ENCODE measurements at places on chromosomes 13 and 19.

GRCh38 chr13:29704648-29705047 is 109.2 kb upstream of the SLC7A1 start:
- DNase-seq: peak; percentile 45

GRCh38 chr13:42112864-42113263 is 64.4 kb downstream of the DGKH start:
- no peak for DNase-seq

- no peak for DNase-seq
Observed at GRCh38 chr13:34458756-34459715, 483.0 kb upstream of the NBEA start.

DNA sequence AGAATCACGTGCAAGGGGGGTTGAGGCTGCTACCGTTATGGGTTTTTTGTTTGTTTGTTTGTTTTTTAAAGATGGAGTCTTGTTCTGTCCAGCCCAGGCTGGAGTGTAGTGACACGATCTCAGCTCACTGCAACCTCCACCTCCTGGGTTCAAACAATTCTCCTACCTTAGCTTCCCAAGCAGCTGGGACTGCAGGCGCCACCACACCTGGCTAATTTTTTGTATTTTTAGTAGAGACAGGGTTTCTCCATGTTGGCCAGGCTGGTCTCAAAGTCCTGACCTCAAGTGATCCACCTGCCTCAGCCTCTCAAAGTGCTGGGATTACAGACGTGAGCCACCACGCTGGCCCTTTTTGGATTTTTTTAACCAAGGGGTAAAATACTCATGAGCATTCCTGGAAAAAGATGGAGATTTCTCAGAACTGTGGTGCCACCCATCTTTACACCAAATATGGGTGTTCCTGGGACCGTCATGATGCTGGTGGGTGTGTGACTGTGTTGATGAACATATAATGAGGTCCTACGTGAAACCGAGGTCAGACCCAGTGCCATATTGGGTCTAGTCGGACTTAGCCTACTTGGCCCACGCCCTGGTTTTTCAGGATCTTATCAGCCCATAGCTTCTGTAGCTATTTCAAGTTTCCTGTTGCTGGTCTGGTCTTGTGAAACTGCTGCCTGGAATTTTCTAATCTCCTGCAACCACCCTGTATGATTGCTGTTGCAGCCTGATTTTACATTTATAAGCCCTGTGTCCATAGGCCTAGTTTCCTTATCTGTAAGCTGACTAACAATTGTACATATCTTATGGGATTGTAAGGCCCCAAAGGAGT is 6.2 kb downstream of the PPP1R15A start:
- DNase-seq: no peak

DNA sequence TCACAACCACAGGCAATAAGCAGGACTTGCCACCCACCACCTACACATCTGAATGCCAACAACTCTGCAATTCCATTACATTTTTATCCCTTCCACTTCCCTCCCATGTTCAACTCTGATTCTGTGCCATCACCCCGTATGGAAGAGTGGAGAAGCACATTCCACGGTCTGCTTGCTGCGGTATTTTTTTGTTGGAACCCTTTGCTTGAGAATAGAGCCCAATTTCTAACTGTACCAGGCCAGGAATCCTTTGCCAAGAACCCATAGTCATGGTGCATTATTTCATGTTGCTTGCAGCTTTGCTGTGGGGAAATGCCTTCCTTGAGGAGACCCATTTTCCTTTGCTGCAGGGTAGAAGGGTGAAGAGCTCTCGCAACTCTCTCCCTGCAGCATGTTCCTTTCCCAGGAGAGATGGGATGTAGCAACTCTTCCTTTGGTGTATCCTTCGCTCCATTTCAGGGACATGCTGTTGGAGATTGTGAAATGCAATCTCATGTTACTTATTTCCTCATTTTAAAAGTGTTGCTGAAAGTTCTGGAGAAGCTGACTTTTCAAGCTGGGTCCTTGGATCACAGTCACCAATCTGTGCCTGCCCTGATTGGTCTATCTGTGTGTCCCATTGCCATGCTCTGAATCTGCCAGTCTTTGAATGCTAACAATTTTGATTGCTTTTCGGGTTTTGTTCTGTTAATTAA is 69.8 kb upstream of the STARD13 start:
- DNase-seq: peak; percentile 60
